Stimulated activated CD4-positive, alpha-beta T cell treated with anti-CD3 and anti-CD28 coated beads, Interleukin-2, amount 100 ng/mL, for 24 hours (primary cell): ENCODE measurements at places on chromosomes 7 and 10.

DNA sequence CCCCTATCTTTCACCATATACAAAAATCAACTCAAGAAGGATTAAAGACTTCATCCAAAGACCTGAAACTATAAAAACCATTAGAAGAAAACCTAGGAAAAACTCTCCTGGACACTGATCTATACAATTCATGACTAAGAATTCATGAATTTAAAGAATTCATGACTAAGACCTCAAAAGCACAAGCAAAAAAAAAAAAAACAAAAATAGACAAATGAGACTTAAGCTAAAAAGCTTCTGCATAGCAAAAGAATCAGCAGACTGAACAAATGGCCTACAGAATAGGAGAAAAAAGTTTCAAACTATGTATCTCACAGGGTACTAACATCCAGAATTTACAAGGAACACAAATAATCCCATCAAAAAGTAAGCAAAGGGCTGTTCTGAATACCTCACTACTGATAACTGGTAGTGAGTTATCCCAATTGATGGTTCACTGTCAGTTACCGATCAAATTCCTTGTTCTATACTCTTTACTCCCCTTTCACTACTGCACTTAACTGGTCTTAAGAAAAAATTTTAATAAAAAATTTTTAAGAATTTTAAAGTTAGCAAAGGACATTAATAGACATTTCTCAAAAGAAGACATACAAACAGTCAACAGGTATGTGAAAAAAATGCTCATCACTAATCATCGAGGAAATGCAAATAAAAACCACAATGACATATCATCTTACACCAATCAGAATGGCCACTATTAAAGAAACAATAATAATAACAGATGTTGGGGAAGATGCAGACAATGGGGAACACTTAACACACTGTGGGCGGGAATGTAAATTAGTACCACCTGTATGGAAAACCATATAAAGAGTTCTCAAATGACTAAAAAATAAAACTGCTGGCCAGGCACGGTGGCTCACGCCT is 33.2 kb downstream of the KMT2C start:
- no peak for DNase-seq

GRCh38 chr7:47217570-47218360 is 364.1 kb downstream of the TNS3 start:
- no peak for DNase-seq

- no peak for DNase-seq
Measured at GRCh38 chr10:100568912-100569311, 33.2 kb downstream of the HIF1AN start.

DNA sequence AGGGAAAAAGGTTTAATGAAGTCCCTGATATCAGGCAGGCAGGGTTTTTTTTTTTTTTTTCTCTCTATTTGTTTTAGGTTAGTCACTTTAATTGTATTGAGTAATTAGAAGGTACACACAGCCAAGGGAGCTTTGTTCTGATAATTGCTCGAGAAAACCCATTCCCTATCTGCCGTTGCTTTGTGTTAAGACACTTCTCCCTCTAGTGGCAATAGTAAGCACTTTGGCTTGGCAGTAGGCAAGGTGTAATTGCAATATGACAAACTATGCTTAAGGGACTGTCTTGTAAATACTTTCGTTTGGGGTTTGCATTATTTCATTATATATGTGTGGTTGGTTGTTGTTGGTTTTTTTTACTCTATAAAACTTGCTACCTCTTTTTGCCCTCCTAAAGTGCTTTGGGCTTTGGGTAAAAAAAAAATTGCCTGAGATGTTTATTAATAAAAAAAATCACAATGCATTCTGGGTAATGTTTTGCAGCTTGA is 113.4 kb downstream of the BTRC start:
- DNase-seq = peak; percentile 28

GRCh38 chr10:67884842-67885670 is 600 bp downstream of the SIRT1 start:
- DNase-seq = peak; percentile 82

GRCh38 chr7:129721068-129721467 is 109.5 kb downstream of the NRF1 start:
- DNase-seq = no peak

- DNase-seq = no peak
Measured at GRCh38 chr10:7789390-7789789, 1.4 kb downstream of the ATP5F1C start.

DNA sequence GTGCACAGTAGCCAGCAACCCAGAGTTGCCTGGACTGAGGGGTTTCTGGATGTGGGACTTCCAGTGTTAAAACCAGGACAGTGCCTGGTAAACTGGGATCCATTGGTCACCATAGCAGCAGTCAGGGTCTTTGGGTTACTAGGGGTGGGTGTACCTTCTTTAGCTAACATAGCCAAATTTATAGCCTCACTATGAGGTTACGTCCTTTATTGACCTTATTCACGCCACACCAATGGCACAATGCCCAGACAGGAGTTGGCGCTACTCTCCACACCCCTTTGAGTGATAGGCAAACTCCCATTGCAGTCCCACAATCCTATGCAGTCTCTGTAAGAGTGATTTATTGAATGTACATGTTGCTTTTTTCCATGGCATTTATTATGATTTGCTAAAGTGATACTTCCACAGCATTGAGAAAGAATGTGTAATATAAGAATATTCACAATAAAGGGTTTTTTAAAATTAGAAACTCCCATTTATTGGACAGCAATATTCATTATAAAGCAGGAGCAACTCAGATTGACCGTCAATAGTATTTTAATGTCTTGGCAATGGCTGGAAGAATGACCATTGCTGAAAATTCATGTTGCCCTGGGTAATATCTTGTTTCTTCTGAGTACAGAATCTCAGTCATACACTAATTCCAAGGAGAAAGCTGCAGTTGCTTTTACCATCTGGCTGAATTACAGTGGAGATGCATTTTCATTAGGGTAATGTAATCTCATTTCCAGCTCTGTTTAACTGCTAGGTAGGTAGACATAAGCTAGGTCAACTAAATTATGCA is 26.1 kb downstream of the IFIT5 start:
- DNase-seq = no peak

DNA sequence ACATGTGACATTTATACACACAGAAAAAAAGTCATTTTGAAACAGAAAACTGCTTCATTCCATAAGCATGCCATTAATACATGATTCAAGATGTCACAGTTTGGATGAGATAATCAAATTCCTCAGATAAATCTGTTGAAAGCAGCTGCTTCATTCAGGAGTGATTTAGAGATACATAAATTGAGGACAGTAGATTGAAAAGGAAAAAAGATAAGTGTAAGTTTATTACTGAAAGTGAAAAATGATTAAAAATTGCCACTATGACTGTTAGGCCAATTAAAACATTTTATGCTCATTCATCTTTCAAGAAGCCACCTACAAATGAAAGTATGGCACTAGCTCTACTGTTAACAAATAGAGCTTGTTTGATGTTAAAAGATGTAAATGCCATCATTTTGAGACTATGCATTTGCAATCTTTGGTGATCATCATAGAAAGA is 136.9 kb upstream of the CDK6 start:
- no peak for DNase-seq

DNA sequence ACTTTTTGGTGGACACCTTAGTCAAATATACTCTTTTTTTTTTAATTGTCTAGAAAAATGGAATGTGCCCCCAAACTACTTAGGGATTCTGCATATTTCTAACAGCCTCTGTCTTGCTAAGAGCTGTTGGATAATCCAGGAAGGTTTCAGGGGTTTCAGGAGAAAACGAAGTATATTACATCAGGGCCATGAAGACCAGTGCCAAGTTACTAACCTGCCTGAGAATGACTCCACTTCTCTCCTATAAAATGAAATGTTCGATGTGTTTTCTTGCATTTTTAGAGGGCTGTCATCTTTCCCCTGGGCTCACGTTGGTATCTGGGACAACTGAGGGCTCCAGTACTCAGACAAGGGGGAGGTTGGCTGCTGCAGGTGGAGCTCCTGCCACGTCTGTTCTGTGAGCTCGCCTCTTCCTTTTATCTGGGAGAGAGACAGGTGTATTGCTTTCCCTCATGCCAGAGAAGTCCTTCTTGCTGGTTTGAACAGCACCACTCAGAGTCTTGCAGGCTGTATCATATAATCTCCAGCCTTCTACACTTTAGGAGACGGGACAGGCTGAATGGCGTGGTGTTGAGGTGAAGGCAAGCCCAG is 71.3 kb downstream of the CAMK1D start:
- no peak for DNase-seq

GRCh38 chr7:133860628-133861335 is 266.4 kb upstream of the LRGUK start:
- no peak for DNase-seq

DNA sequence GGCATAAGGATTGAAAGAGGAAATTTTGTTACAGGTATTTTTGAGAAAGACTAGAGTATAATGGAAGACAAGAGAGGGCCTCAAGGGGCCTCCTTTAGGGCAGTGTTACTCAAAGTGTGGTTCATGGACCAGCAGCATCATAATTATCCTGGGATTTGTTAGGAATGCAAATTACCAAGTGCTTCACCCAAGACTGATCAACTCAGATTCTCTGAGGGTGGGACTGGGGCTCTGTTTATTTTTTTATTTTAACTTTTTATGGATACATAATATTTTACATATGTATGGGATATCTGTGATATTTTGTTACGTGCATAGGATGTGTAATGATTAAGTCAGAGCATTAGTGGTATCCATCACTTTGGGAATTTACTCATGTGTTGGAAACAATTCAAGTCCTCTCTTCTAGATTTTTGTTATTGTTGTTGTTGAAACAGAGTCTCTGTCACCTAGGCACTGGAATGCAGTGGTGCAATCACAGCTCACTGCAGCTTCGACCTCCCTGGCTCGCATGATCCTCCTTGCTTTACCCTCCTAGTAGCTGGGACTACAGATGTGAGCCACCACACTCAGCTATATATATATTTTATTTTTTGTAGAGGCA is 2.2 kb upstream of the KCTD7 start:
- no peak for DNase-seq

DNA sequence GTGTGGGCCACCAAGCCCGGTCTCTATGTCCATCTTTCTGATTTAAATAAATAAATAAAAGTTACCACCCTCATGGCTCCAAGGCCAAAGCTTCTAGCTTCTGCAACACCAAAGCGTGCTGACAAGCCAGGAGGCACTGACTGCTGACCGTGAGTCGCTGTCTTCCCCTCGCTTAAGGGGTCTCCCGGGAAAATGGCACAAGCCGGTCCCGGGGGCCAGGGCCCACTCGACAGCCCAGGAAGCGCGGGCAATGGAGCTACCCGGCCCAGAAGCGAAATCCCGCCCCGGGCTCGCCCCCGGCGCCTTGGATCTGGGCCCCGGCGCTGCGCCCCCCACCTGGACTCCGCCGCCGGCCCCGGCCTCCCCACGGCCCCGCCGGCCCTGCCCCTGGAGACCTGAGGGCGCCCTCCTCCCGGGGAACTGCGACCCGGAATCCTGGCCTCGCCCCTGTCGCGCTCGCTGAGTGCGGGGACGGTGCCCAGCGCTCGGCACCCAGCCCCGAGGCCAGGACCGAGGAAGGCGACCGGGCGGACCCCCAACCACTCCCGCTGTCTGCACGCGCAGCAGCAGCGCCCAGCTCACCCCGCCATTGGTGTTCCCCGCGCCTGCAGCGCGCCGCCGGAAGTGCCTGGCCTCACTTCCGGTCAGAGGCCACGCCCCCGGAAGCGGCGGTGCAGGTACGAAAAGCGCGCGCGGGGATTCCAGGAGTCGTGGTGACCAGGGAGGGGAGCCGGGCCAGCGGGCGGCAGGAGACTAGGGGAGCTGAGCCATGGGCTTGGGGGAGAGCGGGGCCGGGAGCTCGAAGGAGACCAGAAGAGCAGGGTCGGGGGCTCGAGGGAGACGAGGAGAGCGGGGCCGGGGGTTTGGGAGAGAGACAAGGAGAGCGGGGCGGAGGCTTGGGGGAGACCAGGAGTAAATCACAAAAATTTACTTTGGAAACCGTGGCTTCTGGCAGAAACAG is at the start of the genes MRM2 and NUDT1:
Gene MRM2, minus strand, starts transcription at position 626 of the 961 bp plus-strand sequence. Its CDS starts 36 bp downstream, at position 590.
Gene NUDT1, plus strand, starts transcription at position 647 of the 961 bp plus-strand sequence. CDS start 2,349 bp downstream, outside the sequence.
- DNase-seq = peak; percentile 85

- no peak for DNase-seq
Measured at GRCh38 chr10:52447931-52448353, 133.9 kb downstream of the DKK1 start.

- DNase-seq = no peak
Measured at GRCh38 chr10:99834410-99834809, 52.0 kb downstream of the ABCC2 start.

DNA sequence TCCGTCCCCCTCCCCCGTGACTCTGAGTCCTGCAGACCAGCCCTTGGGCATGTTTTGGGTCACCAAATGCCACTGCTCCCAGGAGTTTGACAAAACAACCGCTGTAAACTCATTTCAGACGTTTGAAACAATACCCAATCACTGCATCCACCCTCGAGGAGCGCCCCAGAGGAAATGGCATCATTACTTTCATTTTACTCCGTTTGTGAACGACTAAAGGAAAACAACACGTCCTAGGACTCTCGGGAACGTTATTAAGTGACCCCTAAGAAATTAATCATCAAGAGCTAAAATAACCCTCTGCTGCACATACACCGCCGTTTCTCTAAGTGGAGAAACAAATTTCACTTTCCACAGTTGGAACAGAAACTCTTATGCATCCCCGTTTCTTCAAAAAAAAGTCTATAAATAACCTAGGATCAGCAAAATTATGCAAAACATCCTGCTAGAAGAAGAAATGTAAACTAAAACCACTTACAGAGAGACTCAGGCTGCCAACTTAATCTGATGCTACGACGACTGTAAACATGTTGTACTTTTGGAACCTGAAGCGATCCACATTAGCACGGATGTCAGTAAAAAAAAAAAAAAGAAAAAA is 109.9 kb upstream of the EFCAB10 start:
- peak; percentile 35 for DNase-seq

DNA sequence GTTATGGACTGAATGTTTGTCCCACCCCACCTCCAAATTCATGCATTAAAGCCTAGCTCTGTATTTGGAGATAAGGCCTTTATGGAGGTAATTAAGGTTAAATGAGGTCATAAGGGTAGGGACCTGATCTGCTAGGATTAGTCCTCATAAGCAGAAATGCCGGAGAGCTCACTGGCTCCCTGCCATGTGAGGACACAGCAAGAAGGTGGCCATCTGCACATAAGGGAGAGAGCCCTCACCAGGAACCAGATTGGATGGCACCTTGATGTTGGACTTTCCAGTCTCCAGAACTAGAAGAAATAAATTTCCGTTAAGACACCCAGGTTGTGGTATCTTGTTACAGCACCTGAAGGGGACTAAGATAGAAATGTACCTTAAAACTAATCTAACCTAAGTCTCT is 816.1 kb upstream of the C7orf33 start:
- no peak for DNase-seq

GRCh38 chr10:103067484-103067883 is 125.6 kb downstream of the NT5C2 start:
- no peak for DNase-seq

DNA sequence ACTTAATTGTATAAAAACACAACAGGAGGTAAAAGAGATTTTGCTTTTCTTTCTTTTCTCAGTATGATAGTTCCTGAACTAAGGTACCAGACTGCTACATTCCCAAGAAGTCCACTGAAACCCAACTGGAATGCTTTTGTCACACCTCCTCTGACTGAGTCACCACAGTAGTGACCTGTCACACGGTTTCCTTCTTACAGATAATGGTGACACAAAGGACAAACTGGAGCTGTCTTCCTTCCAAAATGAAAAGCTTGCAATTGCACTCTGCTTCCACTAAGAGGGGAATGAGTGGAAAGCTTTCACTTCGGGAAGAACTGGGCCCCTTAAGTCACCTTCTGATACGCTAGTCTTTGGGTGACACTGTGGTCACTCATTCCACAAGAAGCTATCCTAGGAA is 122.2 kb downstream of the KMT2E start:
- no peak for DNase-seq
